CD4-positive, alpha-beta T cell treated with Interleukin-6 at 100 ng/mL for 8 hours (primary cell): ENCODE measurements at places on chromosomes 4 and X.

DNA sequence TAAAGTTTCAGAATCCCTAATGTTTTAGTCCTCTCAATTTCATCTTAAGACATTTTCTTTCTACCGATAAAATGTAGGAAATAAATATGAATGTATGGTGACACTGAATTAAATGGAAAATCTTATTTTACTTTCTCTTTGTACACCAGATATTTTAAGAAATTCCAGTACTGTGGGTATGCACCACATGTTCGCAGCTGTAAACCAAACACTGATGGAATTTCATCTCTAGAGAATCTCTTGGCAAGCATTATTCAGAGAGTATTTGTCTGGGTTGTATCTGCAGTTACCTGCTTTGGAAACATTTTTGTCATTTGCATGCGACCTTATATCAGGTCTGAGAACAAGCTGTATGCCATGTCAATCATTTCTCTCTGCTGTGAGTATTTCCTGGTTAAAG lies 26.9 kb downstream of the C4orf46 start:
- no peak for DNase-seq

DNA sequence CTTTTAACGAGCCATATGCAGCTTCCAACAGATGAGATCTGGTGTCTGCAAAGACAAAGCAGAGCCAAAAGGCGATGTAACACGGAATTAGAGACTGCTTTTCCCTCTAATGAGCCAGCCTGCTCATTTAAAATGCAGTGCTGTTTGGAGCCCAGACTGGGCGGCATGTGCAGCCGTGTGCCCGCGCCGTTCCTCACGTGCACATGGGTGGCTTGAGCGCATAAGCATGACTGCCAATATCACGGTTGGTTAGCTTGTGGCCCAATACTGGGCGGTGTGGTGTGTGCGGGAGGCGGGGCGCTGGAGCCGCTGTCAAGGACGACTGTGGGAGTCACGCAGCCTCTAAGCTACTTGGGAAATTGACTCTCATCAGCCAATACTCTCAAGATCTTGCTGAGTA lies 87.0 kb upstream of the SCOC start:
- DNase-seq = no peak

DNA sequence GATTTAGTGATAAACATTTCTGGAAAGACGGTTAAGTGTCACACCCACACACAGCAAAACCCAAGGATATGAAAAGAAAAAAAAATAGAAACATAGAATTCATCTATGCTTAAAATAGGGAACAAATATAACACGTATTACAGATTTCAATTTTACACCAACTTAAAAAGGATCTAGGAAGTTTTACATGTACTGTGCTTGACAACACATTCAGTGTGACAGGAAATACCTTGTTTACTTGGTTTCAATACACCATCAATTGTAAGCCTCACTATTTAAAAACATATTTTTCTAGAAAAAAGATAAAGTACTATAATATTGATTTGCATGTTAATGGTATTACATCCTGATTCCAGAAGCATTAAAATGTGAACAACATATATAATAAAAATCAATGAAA lies 77.0 kb upstream of the SPRY1 start:
- DNase-seq = no peak

- DNase-seq = no peak
Measured at GRCh38 chr4:112509243-112510141, 6.5 kb downstream of the NEUROG2 start.

- no peak for DNase-seq
Measured at GRCh38 chrX:77087529-77088169, 359.5 kb upstream of the FGF16 start.

- DNase-seq = no peak
Measured at GRCh38 chrX:3465017-3465416, 118.6 kb upstream of the MXRA5 start.

GRCh38 chr4:88005076-88005475 lies 2.4 kb upstream of the PKD2 start:
- DNase-seq = no peak

GRCh38 chr4:108240366-108240765 lies 71.6 kb upstream of the LEF1 start:
- no peak for DNase-seq

GRCh38 chrX:3271183-3271833 lies 75.1 kb downstream of the MXRA5 start:
- DNase-seq = no peak

- DNase-seq = no peak
Measured at GRCh38 chrX:148904421-148905111, 404.1 kb downstream of the AFF2 start.

GRCh38 chr4:26826721-26827120 lies 33.9 kb upstream of the STIM2 start:
- DNase-seq = no peak

DNA sequence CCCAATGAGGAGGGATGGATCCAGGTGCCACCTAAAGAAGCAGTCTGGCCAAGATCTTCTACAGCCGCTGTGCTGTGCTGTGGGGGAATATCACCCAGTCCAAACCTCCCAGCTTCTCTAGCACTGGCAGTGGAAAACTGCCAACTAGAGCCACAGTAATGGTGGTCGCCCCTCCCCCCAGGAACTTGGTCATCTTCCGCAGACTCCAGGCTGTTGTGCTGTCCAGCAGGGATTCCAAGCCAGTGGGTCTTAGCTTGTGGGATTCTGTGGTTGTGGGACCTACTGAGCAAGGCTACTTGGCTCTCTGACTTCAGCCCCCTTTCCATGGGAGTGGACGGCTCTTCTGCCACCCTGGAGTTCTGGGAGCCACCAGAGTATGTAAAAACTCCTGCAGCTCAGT lies 18.2 kb downstream of the GPRASP1 start:
- no peak for DNase-seq

DNA sequence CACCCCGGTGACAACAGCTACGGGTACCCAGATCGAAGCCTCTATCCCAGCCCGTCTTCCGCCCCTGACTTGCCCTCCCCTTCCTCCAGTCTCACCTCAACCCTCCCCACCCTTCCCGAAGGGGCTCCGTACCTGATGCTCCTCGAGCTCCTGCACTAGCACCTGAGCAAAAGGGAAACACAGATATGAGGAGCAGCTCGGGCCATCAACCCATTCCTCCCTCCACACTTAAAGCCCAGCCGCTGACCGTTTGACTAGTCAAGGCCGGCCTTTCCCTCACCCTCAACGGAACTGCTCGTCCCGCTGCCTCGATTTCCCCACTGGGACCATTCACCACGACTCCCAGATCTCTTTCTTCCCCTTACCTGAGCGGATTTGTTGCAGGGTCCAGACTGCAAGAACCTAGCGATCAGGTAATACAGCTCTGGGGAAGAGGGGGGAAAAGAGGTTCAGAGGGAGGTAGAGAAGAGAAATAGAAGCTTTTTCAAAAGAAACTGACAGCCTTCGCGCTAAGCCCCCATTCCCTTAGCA lies 731 bp downstream of the BRWD3 start:
- DNase-seq = peak; percentile 28

DNA sequence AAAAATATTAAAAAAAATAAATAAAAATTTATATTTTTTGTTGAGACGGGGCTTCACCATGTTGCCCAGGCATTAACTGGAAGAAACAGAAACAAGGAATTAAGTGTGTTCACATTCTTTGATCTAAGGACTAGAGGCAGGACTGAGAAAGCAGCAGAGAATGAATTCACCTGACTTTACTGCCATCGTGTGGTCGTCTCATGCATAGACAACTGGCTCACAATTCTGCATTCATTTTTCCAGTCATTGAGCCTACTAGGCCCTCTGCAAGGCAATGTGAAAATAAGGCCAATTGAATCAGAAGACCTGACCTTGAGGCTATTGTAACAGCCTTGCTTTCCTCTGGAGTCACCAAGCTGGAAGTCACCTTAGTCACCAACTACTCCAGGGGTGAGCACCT lies 37.4 kb downstream of the LHFPL1 start:
- DNase-seq = peak; percentile 33

- DNase-seq = no peak
Measured at GRCh38 chrX:9466736-9467135, 1.9 kb downstream of the TBL1X start.
